ENCODE measurements at places on chromosomes 11 and 22.

- no peak for DNase-seq
Measured at GRCh38 chr22:25509374-25509791, 55.1 kb upstream of the GRK3 start.

DNA sequence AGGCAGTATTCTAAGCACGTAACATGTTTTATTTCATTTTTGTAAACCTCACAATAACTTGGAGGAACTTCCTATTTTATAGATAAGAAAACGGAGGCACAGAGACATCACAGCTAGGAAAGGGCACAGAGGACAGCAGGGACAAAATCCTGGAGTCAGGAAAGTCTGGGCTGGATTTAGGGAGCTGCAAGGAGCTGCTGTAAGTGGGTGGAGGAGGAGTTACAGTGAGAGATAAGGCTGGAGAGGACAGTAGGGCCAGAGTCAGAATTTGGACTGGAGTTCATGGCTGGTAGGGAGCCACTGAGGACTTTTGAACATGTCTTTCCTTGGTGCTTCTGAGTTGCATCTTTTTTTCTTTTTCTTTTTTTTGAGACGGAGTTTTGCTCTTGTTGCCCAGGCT lies 32.2 kb upstream of the PTPRJ start:
- no peak for DNase-seq

DNA sequence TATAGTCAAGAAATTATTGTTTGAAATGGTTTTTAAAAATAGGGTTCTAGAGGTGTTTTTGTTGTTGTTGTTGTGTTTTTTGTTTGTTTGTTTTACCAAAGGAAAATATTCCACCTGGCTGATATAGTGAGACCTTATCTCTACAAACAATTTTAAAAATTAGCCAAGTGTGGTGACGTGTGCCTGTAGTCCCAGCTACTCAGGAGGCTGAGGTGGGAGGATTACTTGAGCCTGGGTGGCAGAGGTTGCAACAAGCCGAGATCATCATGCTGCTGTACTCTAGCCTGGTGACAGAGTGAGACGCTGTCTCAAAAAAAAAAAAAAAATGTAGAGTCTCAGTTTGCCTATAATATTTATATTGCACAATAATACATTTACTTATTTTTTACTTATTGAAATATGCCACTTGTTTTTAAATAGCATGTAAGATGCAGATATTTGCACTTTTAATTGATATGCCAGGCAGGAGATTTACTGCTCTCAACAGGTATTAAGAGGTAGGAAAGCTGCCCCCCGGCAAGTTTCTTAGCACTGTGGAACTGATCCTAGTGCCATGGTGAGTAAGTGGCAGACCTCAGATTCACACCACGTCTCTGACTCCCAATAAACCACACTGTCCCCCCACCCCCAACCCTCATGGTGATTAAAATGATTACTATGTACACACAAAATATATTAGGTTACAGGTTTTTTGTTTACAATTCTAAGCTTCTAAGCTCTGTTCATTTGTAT lies 157.4 kb downstream of the TEAD1 start:
- DNase-seq = no peak

GRCh38 chr11:113894421-113894996 lies 10.1 kb upstream of the HTR3B start:
- no peak for DNase-seq

DNA sequence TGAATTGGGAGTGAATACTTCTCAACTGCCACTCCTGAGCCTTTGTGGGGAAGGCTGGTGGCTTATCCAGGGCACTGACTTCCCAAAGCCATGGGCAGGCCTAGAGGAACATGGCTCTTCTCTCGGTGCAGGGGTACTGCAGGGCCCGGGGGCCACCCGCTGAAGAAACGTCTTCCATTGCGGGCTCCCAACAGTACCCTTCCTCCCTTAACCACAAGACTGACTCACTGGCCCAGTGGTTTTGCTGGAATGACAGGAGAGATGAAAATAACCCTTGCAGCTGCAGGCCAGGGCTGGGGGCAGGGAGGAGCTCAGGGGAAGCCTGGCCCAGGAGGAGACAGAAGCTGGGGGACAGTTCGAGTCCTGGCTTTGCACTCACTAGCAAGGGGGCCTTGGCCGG lies 13.5 kb downstream of the TXN2 start:
- DNase-seq = peak; percentile 67

GRCh38 chr11:103604310-103604709 lies 432.1 kb upstream of the DDI1 start:
- no peak for DNase-seq

- peak; percentile 68 for DNase-seq
Measured at GRCh38 chr11:123246749-123247495, 51.9 kb upstream of the CLMP start.

DNA sequence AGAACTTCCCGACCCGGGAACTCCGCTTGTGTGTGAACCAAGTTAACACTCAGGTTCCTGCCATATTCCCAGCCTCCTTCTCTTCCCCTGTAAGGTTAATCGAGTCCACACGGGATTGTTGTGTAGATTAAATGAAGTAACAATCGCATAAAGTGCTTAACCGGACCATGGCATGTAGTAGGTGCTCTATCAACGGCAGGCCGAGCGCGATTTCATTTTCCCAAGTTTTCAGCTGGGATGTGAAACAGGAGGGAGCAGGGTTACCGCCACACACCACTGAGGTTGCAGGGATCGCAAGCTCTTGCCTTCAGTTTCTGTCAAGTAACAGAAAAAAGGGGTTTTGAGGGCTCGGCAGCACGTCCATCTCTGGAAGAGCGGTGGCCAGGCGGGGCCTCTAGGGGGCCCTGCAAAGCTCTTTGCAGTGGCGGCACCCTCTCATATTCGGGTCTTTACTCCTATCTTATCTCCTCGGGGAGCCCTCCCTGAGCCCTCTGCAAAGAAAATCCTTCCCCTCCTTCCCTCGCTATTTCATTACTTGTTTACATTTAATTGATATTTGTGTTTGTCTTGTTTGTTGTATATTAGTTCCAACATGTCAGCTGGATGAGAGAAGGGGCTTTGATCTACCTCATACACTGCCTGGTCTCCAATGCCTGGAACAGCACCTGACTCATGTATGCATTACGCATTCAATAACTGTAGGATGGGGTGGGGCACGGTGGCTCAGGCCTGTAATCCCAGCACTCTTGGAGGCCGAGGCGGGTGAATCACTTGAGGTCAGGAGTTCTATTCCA lies 816 bp upstream of the PLEKHA7 start:
- peak; percentile 50 for DNase-seq

GRCh38 chr22:29456211-29456671 lies 17.9 kb downstream of the RFPL1 start:
- no peak for DNase-seq

DNA sequence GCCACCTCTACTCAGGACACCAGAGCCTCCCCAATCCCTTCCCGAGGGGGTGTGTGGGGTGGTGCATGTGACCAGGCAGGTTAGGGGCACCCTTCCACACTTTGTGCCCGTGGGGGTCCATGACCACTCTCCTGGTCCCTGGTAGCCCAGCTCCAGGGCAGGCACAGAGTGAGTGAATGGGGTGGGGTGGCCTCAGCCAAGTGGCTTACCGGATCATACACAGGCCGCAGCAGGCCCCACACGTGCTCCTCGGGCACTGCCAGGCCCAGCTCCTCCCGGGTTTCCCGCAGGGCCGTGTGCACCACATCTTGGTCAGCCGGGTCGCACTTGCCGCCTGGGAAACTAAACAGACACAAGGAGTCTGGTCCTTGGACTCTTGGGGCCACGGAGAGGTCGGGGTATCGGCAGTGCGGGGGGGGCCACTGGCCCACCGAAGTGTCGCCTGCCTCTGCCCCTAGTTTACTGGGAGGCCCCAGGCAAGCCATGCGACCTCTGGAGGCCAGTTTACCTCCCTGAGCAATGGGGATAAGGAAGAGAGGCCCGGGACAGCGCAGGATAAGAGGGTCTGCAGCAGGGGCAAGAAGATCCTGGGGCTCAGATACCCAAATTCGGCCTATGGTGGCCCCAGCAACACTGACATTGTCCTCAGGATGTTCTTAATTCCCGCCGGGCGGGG lies 889 bp downstream of the NUDT8 start:
- no peak for DNase-seq

GRCh38 chr11:119107538-119108145 lies 498 bp downstream of the C2CD2L start:
- no peak for DNase-seq
